ENCODE measurements at places on chromosomes 4 and X.
A peak's percentile ranks its signal among the peaks of the same experiment; 100 is the strongest.

DNA sequence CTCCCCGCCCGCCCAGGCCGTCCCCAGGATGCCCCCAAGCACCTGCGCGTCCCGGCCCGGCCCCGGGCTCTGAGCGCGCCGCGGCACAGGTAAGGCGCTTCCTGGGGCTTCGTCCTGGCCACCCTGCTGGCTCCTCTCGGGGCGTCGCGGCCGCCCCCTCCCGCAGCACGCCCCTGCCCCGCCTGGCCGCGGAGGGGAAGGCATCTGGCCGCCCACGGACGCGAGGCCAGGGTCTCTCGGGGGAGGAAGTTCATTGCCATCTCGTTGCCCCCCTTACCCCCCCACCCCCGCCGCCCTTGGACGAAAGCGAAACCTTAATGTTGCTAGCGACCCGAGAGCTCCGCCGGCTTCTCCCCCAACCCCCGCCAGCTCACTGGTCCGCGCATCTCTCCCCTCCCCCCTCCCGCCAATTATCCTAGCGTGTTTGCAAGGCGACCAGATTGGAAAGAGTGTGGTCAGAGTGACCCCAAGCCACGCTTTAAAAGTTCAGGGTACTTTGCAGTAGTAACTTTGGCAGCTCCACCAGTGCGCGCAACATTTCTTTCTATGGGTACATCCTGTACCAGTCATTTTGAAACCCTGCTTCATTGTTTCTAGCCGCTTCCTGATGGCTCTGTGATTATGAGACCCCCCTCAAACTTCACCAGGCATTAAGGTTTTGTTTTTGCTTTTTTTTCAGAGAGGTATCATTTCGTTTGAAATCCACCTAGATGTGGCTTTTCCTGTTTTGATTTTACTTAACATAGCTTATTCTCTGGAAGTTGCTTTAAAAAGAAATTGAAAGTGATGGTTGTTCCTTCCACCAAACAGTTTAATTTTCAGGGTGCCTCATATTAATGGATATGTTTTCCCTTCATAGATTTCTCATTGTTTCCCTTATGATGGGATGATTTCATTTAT is 626 bp downstream of the TBC1D1 start:
- DNase-seq: peak; percentile 71

GRCh38 chr4:186746581-186746980 is 22.9 kb upstream of the FAT1 start:
- DNase-seq: no peak

- DNase-seq: no peak
Measured at GRCh38 chrX:80747832-80748231, 61.8 kb downstream of the BRWD3 start.

DNA sequence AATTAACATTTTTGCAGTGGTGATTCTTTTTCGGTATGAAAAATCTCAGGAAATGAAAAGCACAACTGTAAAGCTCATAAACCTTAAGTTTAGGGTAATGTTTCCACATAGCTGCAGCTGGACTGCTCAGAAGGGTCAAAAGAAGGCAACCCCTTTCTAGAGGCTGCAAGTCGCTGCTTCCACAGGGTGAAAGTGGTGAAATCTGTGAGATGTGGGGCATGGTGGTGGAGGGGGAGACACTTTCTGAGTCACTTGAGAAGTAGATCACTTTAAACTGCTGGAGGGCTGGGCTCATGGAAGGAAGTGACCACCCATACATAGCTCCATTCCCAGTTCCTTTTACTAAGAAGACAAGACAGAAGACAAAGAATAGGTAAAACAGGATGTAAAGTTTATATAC is 8.7 kb downstream of the SFRP2 start:
- no peak for DNase-seq

- no peak for DNase-seq
Measured at GRCh38 chrX:116493271-116493670, 30.5 kb upstream of the CT83 start.

GRCh38 chr4:4847011-4847410 is 12.5 kb upstream of the MSX1 start:
- DNase-seq: no peak

DNA sequence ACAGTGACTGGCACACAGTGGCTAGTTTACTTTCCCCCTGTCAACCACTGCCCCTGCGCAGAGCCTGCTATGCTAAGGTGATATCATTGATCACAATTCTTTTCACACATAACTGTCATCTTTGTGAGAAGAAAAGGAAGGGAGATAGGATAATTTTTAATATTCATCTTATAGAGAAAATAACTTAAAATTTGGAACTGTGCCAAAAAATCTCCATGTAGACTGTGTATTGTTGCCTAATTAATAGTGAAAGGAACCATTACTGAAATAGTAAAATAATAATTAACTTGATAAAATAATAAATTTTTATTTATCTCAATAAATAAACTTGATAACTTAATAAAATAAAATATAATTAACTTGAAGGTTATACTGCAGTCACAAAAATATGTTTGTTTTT is 1069.4 kb downstream of the C4orf33 start:
- DNase-seq: no peak

DNA sequence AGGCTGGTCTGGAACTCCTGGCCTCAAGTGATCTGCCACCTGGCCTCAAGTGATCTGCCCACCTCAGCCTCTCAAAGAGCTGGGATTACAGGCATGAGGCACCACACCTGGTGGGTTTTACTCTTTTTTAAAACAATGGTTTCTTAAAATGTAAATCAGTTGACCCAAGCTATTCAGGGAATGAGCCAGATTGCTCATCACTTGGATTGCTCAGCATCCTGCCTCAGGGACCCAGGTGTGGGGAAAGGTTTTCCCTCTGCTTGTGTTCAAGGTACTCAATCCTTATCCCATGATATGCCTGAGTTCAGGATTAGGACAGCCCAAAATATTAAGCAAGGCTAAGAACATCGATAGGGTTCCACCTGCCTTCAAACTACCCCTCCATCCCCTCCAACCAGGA is 67.4 kb downstream of the CHRNA9 start:
- no peak for DNase-seq

DNA sequence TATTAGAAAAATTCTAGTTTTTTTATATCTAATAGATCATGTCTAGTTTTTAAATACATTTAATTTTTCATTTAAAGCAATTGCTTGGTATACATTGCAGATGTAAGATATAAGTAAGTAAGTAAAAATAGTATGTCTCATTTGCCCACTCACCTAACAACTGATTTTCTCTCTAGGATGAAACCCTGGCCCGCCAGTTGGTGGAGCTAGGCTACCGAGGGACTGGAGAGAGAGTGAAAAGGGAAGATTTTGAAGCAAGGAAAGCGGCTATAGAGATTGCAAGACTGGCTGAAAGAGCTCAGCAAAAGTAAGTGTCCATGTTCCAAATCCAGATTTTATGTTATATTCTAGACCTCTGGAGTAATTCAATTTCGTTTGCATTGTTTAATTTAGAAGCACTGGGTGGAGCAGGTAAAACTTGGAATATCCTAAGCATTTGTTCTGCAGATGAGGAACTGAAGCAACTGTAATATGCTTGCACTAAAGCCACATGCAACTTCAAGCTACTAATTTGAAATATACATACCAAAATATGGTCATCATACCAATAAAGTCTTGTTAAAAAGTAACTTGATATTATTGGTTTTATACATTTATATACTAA is 27.1 kb downstream of the CFAP299 start:
- DNase-seq: peak; percentile 68

DNA sequence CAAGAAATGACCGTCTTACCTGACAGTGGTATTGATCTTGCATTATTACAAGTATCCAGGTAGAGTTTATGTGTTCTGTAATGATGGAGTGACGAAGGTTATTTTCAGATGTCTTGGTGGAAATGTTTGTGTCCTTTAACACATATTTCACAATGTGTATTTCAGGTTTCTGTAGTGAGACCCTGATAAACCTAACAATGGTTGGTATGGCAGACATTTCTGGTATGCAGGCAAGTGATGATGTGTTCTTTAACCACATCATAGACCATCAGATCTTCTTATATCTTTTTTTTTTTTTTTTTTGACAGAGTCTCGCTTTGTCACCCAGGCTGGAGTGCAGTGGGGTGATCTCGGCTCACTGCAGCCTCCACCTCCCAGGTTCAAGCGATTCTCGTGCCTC is 14.6 kb upstream of the ATXN3L start:
- no peak for DNase-seq

GRCh38 chrX:44913656-44914531 is 40.9 kb downstream of the KDM6A start:
- DNase-seq: no peak

GRCh38 chr4:47882228-47882627 is 32.2 kb downstream of the NFXL1 start:
- no peak for DNase-seq

DNA sequence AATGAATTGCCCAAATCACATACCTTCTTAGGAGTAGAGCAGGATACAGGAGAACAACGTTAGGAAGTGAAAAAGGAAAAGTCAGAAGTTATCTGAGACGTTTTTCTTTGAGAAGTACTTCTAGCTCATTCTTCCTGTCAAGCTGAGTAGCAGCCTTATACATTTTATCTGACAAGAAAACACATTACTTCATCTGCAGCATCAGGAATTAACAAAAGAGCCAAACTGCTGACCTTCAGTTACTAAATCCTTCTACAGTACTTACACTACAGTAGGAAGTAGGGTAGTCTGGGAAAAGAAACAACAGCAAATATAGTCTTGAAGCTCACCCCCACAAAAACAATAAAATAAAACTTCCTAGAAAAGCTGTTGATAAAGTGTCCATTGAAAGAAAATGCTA is 57.0 kb downstream of the ATP11C start:
- DNase-seq: no peak

DNA sequence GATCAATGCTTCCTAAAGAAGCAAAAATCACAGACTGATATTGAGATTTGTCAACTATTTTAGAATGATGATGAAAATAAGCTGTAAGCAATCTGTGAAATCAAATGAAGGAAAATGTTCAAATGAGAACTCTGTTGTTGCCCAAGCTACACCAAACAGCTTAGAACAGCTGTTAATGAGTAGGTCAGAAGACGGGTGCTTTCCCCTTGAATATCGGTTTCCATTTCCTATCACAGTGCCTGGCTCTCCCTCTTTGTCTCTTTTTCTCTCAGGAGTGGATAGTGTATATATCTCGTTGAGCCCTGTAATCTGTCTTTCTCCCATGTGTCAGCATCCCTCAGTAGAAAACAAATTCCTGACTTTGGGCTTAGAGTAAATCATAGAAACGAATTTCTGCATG is 1592.9 kb upstream of the TENM3 start:
- DNase-seq: no peak

DNA sequence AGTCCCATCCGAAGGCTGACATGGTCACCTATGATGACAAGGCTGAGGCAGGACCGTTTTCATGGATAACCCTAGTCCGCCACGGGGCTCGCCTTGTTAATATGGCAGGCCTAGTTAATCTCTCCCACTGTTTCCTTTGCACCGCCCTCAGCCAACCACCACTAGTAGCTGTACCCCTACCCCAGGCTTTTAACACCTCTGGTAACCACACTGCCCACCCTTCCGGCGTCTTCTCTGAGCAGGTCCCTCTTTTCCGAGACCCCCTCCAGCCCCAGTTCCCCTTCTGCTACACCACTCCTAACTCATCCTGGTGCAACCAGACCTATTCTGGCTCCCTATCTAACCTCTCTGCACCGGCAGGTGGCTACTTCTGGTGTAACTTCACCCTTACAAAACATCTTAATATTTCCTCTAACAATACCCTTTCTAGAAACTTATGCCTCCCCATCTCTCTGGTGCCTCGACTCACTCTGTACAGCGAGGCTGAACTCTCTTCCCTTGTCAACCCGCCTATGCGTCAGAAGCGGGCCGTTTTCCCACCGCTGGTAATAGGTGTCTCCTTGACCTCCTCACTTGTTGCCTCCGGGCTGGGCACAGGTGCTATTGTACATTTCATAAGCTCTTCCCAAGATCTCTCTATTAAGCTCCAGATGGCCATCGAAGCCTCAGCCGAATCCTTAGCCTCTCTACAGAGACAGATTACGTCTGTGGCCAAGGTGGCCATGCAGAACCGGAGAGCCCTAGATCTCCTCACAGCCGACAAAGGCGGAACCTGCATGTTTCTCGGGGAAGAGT is 964.4 kb downstream of the RPA4 start:
- no peak for DNase-seq

- peak; percentile 3 for DNase-seq
Measured at GRCh38 chr4:162938738-162939485, 227.8 kb downstream of the NAF1 start.

GRCh38 chrX:68571610-68572311 is 72.9 kb downstream of the YIPF6 start:
- no peak for DNase-seq

- DNase-seq: peak; percentile 64
Measured at GRCh38 chrX:136146614-136147314, 569 bp upstream of the FHL1 start.

- DNase-seq: no peak
Measured at GRCh38 chr4:127624173-127624572, 8.6 kb upstream of the INTU start.

DNA sequence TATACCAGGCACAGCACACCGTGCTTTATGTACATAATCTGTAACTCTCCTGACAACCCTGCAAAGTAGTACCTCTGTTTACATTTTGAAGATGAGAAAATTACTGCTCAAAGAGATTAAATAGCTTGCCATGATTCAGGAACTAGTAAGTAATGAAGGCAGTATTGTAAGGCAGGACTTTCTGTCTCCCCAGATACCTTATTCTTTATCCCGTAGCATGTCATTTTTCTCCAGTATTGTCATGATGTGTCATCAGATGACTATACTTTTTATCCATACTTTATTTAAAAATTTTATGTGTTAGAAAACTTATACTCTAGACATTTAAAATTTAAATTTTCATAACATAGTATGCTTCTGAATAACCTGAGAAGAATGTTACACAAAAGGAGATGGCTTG is 188.3 kb upstream of the NUDT6 start:
- peak; percentile 30 for DNase-seq

- DNase-seq: no peak
Measured at GRCh38 chr4:99759988-99760387, 56.6 kb upstream of the DAPP1 start.

- DNase-seq: no peak
Measured at GRCh38 chr4:2786794-2787229, 6.1 kb upstream of the SH3BP2 start.

DNA sequence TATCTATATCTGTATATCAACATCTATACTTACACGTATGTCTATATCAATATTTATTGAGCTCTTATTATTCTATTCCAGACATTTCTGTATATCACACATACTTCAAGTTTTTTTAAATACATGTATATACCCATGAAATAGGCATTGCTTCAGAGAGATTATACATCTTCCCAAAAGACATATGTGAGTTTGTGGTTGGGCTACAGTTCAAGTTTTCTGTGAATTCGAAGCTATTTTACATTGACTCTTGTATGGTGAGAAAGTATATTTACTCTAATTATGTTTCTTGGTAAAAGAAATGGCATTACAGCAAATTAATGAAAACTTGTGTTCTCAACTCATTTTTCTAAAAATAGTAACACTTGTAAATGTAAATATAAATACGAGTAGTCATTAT is 46.8 kb upstream of the CTSO start:
- no peak for DNase-seq

DNA sequence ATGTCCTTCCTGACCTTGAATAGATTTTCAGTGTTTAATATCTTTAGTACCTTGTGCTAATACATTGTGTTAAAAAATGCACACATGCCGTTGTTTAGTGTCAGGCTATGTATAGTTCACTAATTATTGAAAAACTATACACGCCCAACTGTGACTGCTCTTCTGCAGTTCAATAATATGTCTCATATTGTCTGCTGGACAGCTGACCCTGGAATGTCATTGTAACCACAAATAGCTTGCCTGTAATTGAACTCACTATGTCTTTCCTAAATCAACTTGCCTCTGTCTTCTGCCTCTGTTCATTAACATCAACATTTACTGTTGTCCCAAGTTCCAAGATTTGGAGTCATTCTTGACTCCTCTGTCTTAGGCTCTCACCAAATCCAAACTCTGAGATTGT is 114.5 kb downstream of the TMA16 start:
- DNase-seq: no peak

All from NCI-H69 (cell line).